SIG-M5 (cell line): ENCODE measurements at places on chromosomes 13 and 19.

DNA sequence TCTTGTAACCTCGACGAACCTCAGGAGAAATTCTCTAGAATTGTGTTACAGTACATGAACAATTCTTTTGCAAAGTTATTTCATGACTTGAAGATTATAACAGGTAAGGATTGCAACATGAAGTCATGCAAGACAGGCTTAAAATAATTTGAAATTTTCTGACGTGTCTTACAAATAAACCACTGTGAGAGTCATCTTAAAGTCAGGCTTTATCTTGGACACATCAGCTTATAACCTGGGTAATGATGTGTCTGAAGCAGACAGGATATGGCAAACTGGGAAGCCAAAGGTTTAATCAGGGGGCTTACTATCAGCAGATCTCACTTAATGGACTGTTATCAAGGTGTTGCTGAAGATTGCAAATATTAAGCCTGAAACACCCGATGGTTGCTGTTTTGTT, 407.8 kb downstream of the KLF5 start:
- DNase-seq = no peak

DNA sequence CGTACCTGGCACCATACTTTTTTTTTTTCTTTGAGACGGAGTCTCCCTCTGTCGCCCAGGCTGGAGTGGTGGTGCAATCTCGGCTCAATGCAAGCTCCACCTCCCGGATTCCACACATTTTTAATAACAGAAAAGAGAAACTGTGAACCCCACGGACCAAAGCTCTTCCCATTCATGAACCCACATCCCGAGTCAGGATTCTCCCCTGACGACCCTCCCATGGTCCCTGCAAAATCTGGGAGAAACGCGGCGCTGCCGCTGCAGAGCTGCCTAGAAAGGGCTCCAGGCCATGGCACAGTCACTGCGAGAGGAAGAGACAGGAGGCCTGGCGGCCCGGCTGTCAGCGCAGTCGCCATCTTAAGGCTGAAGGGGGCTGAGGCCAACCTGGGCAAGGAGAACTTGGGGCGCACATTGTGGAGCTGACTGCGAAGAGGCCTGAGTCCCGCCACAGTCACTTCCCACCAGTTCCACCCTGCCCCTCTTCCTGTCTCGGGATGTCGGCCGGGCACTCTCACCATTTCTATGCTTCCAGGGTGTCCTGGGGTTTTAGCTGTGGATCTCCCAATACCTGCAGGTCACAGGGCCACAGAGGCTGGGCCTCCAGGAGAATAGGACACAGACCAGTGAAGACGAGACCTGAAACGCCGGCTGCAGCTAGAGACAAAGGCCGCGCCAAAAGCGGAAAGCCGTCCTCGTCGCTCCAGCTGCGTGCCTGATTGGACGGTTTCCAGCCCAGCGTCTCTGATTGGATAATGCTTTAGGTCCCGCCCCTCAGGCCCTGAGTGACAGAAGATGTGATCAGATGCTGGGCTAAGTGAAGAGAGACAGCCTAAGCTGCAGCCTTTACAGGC, 71.0 kb downstream of the ZNF486 start:
- no peak for DNase-seq

DNA sequence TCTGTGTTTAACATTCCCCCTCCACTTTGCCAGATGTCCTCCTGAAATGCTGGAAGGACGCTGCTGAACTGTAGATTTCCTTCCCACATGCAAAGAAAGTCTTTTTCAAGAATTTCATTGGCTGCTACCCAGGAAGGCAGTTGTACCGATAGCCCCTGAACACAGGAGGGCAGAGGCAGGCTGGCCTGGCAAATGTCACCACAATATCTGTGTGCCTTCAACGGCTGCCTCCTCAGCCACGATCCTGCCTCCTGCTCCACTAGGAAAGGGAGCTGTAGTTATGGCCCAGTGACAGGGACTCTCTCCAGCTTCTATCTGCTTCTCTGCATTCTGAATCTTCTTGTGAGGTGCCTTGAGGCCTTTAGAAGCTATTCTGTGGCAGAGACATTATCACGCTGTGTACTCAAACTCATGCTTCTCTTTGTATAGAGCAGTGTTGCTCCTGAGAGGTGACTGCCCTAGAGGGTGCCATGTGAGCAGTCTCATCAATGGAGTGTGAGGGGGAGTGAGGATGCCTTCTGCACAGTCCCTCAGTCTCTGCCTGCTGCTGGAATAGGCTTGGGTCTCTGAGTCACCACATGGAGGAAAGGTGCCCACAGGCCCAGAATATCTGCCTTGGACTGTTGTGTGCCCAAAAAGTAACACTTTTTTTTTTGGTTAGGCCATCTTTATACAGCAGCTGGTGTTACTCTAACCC, 279.8 kb downstream of the DNAJC15 start:
- DNase-seq = no peak

DNA sequence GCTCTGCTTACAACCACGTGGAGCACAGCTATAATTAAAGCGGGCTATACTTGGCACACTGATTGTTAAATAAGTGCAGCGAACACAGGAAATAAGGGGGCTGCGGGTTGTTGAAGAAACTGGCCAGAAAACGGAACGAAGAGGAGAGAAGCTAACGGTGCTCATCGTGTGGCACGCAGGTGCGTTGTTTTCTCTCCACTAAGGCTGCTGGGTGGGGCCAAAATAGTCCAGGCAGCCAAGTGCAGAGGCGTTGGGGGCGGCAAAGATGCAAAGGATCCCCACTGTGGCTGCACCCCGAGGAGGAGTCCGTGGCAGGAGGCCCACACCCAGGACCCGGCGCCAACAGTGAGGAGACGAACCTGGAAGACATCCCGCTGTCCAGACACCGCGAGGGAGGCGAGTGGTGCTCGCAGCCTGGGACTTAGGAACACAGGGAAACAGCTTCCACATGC, 8.1 kb upstream of the ARL11 start:
- no peak for DNase-seq

DNA sequence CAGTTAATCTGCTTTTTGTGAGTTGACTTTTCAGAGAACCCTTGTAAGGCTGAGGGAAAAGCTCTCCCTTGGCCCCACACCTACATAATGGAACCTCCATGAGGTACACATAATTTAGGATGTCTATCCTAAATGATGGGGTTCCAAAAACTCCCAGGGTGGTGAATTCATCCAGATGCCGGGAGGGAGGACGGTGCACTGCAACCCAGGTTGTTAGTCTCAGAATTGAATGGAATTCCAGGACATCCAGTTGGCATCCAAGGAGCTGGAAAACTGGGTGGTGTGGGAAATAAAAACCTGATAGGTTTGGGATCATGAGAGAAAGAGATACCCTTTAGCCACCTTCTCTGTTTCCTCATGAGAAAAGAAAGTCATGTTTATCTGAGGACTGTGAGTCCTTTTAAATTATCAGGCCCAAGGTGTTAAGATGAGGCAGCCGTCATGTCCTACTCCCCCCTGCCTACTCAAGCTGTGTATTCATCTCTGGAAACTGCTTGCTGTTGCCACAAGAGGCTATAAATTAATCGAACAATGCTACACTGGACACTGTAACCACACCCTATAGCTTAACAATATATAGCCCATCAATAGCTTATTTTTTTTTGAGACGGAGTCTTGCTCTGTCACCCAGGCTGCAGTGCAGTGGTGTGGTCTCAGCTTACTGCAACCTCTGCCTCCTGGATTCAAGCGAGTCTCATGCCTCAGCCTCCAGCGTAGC, 49.5 kb downstream of the C13orf46 start:
- no peak for DNase-seq

DNA sequence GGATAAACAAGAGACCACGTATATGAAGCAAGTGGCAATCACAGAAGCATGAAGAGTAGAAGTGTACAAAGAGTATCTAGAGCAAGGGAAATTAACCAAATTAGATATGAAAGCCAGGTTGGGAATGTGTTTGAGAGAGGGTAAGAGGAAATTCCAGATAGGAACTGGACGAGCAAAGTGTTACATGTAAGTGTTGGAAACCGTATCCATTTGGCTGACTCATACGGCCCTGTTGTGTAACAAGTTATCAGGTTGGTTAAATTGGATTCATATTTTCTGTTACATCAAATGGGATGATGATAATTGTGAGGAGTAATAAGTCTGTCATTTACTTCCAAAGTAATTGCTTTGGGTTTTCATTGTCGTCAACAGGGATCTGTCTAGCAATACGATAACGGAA, 46.7 kb downstream of the RXFP2 start:
- no peak for DNase-seq

DNA sequence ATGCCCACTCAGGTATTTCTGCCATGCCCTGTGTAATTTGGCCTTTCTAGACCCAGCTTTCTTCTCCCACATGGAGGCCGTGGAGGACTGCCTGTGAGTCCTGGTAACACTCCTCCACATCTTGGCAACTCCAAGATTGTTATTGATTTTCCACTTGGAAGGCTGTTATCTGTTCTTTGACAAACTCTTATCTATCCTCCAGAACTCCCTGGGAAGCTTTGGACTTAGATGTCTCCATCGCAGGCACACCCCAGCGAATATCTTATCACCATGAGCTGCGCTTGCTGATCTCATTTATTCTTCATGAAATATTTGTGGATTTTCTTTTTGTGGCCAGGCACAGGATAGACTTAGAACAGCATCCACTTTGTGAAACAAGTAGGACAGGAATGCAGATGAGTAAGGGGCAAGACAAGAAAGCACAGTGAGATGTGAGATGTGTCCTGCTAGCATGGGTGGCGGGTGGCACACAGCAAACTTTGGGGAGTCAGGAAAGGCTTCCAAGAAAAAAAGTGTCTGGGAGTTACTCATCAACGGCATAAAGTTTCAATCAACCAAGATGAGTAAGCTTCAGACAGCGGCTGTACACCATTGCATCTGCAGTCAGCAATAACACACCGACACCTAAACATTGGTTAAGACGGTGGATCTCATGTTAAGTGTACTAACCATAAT, 84.5 kb upstream of the IRS2 start:
- DNase-seq = no peak

- DNase-seq = no peak
Measured at GRCh38 chr19:48780631-48781391, 25.5 kb downstream of the FGF21 start.

DNA sequence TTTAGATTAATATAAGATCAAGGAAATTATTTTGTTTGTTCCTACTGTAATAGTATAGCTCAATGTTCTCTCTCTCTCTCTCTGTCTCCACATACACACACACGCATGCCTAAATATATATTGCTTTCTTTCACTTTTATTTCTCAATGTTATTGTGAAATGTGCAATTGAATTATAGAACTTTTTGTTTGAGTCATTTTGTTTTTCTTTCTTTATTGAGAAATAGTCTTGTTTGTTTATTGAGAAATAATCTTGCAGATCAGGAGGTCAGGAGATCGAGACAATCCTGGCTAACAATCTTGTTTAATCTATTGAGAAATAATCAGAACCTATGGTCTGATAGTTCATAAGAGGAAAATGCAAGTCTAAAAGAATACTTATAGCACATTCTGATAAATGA, 1581.3 kb downstream of the EFNB2 start:
- no peak for DNase-seq

- DNase-seq = no peak
Measured at GRCh38 chr13:99154064-99154463, 46.6 kb upstream of the UBAC2 start.

DNA sequence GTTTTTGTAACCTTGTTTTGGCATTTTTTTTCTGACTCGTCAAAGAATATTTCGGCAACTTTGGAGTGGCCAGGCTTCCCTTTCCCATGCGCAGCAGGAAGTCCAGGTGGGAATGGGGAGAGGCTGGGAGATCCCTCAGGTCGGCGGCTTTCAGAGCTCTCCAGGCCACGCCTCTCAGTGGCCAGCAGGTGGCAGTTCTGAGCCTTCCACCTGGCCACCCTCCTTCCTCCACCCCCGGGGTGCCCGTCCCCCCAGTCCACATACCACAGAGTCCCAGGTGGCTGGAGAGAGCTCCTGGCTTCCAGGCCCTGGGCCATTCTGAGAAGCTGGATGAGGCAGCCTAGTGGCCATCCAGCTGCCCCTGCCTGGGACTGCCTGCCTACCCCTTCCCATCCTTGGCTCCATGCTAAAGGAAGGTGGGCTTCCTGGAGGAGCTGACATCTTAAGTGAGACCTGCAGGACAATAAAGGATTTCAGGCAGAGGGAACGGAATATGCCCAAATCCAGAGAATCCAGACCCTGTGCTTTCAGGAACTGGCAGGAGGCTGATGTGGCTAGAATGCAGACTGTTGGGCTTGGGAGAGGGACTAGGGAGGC, 46.3 kb downstream of the CCNE1 start:
- no peak for DNase-seq

DNA sequence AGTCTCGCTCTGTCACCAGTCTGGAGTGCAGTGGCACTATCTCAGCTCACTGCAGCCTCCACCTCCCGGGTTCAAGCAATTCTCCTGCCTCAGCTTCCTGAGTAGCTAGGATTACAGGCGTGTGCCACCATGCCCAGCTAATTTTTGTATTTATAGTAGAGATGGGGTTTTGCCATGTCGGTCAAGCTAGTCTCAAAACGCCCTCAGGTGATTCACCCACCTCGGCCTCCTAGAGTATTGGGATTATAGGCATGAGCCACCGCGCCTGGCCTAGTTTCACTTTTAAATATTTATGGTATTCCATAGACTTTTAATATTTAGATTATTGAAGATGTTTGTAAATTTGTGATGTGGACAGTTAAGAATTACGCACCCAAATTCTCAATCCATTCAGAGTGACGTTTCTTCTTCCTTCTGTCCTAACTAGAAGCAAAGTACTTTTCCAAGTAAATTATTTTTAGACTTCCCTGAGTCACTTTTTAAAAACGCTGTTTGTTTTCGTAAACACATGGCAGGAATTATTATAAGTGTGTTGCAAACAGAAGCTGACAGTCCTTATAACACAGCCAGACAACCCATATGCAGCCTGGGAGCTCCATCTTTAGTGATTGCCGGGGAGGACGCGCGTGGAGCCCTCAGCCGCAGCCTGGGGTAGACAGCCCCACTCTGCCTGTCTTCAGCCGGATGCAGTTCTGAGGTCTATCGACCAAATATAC, 131.7 kb downstream of the ATP11A start:
- DNase-seq = no peak

DNA sequence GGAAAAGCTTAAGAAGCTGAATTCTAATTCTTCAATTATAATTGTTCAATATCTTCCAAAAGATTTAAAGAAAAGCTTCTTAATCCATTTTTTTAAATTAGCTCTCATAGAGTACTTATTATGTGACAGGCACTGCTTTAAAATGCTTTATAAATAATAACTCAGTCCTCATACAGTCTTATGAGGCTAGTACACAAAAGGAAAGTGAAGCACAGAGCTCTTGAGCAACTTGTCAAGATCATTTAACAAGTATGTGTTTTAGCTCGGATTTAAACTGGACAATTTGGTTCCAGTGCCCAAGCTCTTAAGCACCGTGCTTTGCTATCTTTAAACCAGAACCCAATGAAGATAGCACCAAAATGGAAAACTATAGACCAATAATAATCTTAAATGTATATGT, 106.1 kb downstream of the DHRS12 start:
- DNase-seq = no peak

DNA sequence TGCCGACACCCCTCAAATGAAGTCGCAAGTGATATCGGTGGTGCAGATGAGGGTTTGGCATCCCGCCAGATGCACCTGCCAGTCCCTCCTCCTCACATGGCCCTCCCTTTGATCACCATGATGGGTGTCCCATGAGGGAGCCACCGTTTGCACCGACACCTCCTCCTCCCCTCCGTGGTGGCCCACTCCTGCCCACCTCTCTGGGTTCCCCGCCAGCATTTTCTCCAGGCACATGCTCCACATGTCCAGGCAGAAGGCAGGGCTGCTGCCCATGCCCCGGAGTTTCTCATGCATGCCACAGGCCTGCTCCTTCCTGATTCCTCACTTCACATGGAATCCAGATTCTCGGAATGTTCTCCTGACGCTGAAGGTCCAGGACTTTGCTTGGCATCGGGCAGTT, 49.3 kb downstream of the COL4A2 start:
- DNase-seq = no peak

- no peak for DNase-seq
Measured at GRCh38 chr13:113123226-113124201, 915 bp downstream of the F10 start.

GRCh38 chr13:44972956-44973581, 16.2 kb downstream of the NUFIP1 start:
- no peak for DNase-seq
